Daoy (cell line): ENCODE measurements at places on chromosomes 11 and 22.
A peak's percentile ranks its signal among the peaks of the same experiment; 100 is the strongest.

- DNase-seq = no peak
These were observed 419 bp downstream of the ANKRD54 start for GRCh38 chr22:37843741-37844089.

GRCh38 chr22:17724678-17725499 is 49.4 kb downstream of the BID start:
- no peak for DNase-seq

- no peak for DNase-seq
These were observed 16.9 kb downstream of the MRGPRG start for GRCh38 chr11:3201677-3202181.

DNA sequence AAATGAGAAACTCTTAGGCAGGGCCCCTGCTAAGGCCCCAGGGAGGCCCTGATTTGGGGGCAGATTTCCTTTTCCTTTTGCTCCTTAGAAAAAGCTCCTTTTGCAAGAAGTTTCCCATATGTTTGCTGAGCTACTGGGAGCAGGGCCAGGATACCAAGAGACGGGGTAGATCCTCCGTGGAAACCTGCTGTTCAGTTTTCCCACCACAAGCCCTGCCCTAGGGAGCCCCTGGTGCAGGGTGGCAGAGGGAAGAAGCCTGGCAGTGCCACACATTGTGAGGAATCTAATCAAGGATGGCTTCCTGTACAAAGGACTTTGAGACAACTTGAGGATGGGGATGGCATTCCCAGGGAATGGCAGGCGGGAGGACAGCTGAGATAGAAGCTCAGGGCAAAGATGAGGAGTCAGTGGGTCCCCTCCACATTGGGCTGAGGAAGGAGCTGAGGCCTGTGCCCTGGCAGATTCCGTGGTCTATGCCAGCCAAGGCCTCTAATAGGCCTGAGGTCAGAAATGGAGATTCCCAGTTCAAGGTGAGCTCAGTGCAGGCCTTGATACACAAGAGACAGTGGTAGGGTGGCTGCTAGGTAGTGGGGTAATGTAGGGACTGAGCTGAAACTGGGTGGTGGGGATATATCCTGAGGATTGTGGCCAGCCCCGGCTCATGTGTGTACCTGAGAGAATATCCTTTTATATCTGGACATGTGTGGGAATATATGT is 15.0 kb downstream of the TUB start:
- DNase-seq = no peak

DNA sequence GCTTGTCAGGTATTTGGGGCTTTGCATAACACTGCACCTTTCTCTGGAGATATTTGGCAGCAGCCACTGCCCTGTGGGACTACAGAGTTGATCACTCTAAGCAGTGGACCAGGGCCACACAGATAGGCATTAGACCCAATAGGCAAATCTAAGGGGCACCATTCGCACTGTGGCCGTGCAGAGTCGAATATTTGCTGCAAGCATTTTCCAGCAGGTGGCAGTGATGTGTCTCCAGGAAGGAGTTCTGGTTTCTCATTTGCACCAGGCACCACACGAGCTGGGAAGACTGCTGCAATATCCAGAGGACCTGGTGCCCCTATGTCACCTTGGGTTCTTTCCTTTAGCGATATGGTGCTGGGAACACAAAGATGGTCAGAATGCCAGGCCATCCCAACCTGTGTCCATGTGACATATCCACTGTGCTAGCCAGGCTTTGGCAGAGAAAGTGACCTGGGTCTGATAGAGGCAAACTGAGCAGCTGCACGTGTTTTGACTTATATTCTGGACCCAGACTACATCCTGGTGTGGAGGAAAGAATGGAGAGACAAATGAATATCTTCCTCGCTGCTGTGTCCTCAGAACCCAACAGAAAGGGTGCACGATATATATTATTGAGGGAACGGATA is 318.7 kb downstream of the BUD13 start:
- peak; percentile 38 for DNase-seq

GRCh38 chr22:19821523-19822300 is 33.0 kb downstream of the GNB1L start:
- no peak for DNase-seq
